ENCODE measurements at places on chromosomes 12 and 14. TPM values are rescaled to one million over a fixed set of nuclear protein-coding genes. Genes with fewer than 3 reads are reported as not detected.

Gene AKAP3
- 0.54 TPM for total RNA-seq

Gene GPR162
- not detected for total RNA-seq

Gene SAMD4A
- total RNA-seq, result 60.6 TPM

Gene ADGRD1
- total RNA-seq, result 0.68 TPM

Gene TUBA1B
- 282 TPM for total RNA-seq

Gene DTX1
- total RNA-seq, result not detected

Gene PTPN21
- 15.7 TPM for total RNA-seq

Gene ZFP36L1
- 426 TPM for total RNA-seq

Gene B4GALNT1
- total RNA-seq, result 0.40 TPM

Gene PAH
- total RNA-seq, result not detected

Gene LMNTD1
- total RNA-seq, result not detected

Gene HCFC2
- 10.3 TPM for total RNA-seq

Gene PLD4
- total RNA-seq, result not detected

Gene CCDC38
- not detected for total RNA-seq

Gene APOF
- not detected for total RNA-seq

Gene ST8SIA1
- 4.7 TPM for total RNA-seq

Gene DAAM1
- total RNA-seq, result 27.4 TPM

Gene NR4A1
- 2.9 TPM for total RNA-seq

Gene ASCL1
- not detected for total RNA-seq

Gene CCDC175
- total RNA-seq, result not detected

Gene SLC6A15
- 96.3 TPM for total RNA-seq

Gene NKX2-1
- total RNA-seq, result not detected

Gene RNASE1
- not detected for total RNA-seq

Gene TAS2R30
- total RNA-seq, result 2.1 TPM

Gene VASH1
- total RNA-seq, result 0.54 TPM

Gene KRT85
- total RNA-seq, result not detected

Gene WNT1
- not detected for total RNA-seq
